NCI-H1092 (cell line): ENCODE measurements at places on chromosomes 5 and 9.

GRCh38 chr9:6272229-6272598 lies 56.0 kb upstream of the TPD52L3 start:
- no peak for DNase-seq

GRCh38 chr9:123725389-123725788 lies 204.5 kb downstream of the DENND1A start:
- DNase-seq, result no peak

DNA sequence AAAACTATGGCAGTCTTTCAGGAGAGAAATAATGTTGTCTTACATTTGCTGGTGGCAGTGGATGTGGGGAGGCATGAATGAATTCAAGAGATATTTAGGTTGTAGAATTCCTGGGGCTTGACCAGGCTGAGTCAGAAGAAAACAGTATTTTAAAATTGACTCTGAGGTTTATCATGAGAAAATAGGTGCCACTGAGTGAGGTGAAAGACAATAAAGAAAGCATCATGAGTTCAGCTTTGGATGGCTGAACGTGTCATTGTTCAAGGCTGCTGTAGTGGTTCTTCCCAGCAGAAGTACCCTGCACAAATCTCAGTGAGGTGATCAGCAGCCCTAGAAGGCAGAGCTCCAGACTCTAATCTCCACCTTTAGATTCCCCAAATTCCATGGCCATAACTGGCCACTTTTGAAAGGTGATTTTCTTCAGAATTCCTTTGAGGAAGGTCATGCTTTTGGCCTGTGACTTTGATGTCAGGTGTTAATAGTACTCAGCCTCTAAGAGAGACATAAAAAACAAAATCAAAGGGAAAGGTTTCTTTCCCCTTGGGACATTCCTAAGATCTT lies 395.4 kb downstream of the NTRK2 start:
- DNase-seq, result no peak

- DNase-seq, result peak; percentile 57
Observed at GRCh38 chr5:28766565-28767158, 1728.3 kb upstream of the CDH9 start.

GRCh38 chr5:158120760-158121159 lies 261.8 kb upstream of the CLINT1 start:
- no peak for DNase-seq
